Breast epithelium (tissue), 4 donors: ENCODE measurements at places on chromosomes 5 and 9.

GRCh38 chr9:35956651-35957050, 1.3 kb downstream of the OR2S2 start:
- no peaks in the 10 kb centered on the region for H3K36me3 ChIP-seq
- H3K27ac ChIP-seq: no peak overlapping the region
- H3K27me3 ChIP-seq: no peaks in the 10 kb centered on the region
- no peak for DNase-seq

DNA sequence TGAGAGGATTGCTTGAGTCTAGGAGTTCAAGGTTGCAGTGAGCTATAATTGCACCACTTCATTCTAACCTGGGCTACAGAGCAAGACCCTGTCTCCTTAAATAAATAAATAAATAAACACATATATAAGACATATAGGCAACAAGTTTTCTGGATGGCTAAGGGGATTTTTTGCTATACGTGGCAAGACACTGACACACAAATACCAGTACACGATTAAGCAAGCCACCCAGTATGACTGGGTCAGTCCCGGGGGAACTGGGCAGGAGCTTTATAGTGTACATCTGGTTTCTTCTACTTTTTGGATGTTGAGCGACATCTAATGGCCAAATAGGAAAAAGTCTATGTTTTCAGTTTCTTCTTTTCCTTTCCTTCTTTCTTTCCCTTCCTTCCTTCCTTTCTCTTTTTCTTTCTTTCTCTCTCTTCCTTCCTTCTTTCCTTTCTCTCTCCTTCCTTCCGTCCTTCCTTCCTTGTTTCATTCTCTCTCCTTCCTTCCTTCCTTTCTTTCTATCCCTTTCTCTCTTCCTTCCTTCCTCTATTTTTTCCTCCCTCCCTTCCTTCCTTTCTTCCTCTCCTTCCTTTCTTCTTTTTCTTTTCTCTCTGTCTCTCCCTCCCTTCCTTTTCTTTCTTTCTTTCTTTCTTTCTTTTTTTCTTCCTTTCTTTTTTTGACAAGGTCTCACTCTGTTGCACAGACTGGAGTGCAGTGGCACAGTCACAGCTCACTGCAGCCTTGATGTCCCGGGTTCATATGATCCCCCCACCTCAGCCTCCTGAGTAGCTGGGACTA, 47.0 kb upstream of the PLIN2 start:
- H3K36me3 ChIP-seq: no peaks in the 10 kb centered on the region
- no peaks in the 10 kb centered on the region for H3K4me1 ChIP-seq
- no peak for DNase-seq
- no peaks in the 10 kb centered on the region for H3K27me3 ChIP-seq
- no peak overlapping the region for H3K4me3 ChIP-seq

GRCh38 chr9:76456202-76456926, 2.6 kb upstream of the GCNT1 start:
- DNase-seq: no peak
- no peaks in the 10 kb centered on the region for H3K4me1 ChIP-seq

- peaks cover 19% of the 10 kb centered on the region for H3K27me3 ChIP-seq
- no peaks in the 10 kb centered on the region for H3K36me3 ChIP-seq
- peaks cover 3% of the 10 kb centered on the region for H3K4me1 ChIP-seq
- peak overlapping the region; percentile 78 for H3K27ac ChIP-seq
Measured at GRCh38 chr9:134545215-134545542, 96.4 kb upstream of the COL5A1 start.

DNA sequence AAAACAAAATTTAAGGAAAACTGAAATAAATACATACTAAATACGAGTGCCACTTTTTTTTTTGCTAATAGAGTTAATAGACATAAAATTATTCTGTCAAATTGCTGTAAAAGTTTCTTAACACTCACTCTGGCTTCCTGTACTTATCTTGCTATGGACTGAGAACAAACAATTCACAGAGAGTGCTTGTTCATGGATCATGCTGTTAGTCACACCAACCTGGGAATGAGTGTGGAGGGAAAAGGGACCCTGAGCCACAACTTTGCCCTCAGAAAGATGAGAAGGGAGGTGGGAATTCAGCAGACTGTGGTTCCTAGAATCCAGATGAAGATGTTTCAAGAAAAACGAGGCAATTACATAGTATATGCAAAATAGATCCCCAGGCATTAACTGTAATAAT, 246.9 kb downstream of the FBXL7 start:
- no peaks in the 10 kb centered on the region for H3K36me3 ChIP-seq
- no peak overlapping the region for H3K4me3 ChIP-seq
- no peaks in the 10 kb centered on the region for H3K27me3 ChIP-seq
- no peak overlapping the region for H3K27ac ChIP-seq

DNA sequence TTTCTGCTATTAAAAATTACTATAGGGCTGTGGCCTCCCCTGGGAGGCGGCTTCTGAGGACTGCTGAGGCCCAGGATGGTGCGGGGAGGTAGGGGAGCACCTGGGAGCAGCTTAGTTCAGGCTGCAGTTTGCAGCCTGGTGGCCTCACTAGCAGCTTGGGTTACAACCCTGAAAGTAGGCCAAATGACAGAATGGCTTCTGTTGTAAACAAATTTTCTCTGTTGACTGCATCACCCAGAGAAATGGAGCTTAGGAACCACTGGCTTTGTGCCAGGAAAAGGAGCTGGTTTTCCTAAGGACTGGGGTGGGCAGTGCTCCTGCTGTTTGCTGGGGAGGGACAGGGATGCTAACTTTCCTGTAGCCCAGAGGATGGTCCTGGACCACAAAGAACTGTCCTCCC, 130.3 kb downstream of the ENTREP1 start:
- no peak overlapping the region for H3K4me3 ChIP-seq
- H3K27me3 ChIP-seq: no peaks in the 10 kb centered on the region
- no peak overlapping the region for H3K27ac ChIP-seq

DNA sequence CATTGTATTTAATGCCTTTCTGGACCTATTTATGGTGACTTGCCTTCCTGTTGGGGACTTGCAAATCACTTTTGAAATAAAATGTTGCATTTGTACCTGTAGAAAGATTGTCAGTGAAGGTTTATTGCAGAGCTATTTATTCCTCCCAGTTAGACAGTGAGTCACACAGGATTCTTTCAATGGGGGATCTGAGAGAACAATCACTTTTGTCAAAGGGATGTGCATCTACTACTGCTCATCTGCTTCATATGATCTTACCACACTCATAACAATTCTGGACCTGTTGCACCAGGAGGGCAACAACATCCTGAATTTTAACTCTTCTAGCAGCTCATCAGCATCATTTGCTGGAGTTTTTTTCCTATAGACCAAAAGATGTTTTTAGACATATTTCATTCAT, 66.8 kb downstream of the FBXL7 start:
- no peak for DNase-seq
- no peaks in the 10 kb centered on the region for H3K27me3 ChIP-seq
- H3K4me3 ChIP-seq: no peak overlapping the region
- no peaks in the 10 kb centered on the region for H3K36me3 ChIP-seq

DNA sequence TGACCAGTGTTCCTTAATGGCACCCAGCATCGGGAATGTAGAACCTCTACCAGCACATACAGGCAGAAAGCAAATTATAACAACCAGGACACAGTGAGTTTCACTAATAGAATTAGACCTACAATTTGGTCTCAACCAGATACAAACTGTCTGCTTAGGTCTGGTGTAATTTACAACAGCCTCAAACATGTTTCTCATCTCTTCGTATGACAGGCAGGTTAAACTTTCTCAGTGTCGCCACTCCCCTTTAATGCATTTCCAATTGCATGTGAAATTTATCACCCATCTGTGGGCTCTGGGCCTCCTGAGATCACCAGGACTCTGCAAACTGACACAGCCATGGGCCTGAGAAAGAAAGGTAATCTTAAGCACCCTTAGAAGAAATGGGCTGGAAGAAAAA, 218.7 kb downstream of the DCP2 start:
- no peaks in the 10 kb centered on the region for H3K27me3 ChIP-seq
- no peak for DNase-seq
- H3K36me3 ChIP-seq: no peaks in the 10 kb centered on the region
- H3K4me3 ChIP-seq: no peak overlapping the region
- no peak overlapping the region for H3K27ac ChIP-seq

GRCh38 chr9:15642369-15642962, 89.6 kb downstream of the CCDC171 start:
- H3K4me1 ChIP-seq: no peaks in the 10 kb centered on the region
- H3K4me3 ChIP-seq: no peak overlapping the region
- H3K36me3 ChIP-seq: no peaks in the 10 kb centered on the region

DNA sequence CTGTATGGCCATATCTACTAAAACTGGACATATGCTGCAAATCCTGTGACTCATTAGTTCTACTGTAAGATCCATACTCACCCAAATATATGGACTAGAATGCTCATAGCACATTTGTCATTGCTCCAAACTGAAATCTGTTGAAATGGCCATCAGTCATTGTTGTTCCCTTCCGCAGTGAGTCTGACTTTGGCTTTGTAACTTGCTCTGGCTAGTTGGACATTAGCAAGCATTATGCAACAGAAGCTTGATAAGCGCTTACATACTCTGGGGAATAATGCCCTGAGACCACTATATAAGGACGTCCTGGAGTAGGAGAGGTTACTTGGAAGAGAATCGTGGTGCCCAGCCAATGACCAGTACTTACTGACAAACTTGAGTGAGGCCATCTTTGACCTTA, 9.0 kb downstream of the KIAA1958 start:
- H3K27me3 ChIP-seq: no peaks in the 10 kb centered on the region
- H3K36me3 ChIP-seq: no peaks in the 10 kb centered on the region
